ENCODE measurements at places on chromosomes 13 and 19.

- no peak for DNase-seq
These were observed 696 bp downstream of the ZNF460 start for GRCh38 chr19:57280962-57281400.

DNA sequence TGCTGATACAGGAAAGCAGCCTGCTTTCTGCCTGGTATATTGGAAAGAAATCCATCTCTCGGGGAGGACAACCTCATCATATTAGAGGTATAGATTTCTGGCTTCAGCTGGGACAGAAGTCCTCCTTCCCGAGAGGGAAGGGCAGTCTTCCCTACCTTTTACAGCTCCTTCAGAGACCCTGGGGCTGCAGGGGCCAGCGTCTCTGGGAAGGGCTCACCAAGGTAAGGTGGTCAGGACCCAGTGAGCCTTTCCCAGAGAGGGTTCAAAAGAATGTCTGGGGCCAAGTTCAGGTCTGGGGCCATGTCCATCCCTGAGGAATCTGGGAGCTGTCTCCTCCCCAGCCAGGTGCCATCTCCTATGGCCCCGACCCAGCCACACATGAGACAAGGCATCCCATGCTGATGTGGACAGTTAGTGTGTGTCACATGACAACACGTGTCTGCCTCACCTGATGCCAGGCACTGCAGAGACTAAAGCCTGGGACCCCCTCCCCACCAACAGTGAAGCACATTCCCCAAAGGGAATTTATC, 136.4 kb downstream of the URI1 start:
- DNase-seq, result no peak

- no peak for DNase-seq
These were observed 7.0 kb downstream of the SLC1A6 start for GRCh38 chr19:14972676-14973075.

GRCh38 chr13:33087091-33087490, 70.9 kb downstream of the KL start:
- no peak for DNase-seq

GRCh38 chr19:5372572-5373200, 32.1 kb upstream of the PTPRS start:
- no peak for DNase-seq

GRCh38 chr19:50509366-50509765, 1.6 kb downstream of the JOSD2 start:
- DNase-seq, result no peak

DNA sequence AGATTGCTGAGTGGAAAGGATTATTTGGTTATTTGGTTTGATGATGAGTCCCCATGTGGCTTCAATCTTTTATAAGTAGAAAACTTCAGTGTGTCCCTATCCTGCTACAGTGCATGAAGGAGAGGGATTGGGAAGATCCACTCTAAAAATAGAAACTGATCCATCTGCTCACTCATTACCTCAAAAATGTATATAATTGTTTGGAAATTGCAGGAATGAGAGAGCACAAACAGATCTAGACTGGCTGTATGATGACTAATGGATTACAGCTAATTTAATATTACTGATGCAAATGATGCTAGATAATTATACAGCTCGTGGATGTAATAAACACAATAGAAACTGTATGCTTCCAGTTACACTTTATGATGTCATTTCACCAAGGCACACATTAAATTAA, 625.3 kb upstream of the PRR20A start:
- DNase-seq, result no peak

GRCh38 chr13:91988331-91988730, 589.9 kb downstream of the GPC5 start:
- DNase-seq, result no peak

DNA sequence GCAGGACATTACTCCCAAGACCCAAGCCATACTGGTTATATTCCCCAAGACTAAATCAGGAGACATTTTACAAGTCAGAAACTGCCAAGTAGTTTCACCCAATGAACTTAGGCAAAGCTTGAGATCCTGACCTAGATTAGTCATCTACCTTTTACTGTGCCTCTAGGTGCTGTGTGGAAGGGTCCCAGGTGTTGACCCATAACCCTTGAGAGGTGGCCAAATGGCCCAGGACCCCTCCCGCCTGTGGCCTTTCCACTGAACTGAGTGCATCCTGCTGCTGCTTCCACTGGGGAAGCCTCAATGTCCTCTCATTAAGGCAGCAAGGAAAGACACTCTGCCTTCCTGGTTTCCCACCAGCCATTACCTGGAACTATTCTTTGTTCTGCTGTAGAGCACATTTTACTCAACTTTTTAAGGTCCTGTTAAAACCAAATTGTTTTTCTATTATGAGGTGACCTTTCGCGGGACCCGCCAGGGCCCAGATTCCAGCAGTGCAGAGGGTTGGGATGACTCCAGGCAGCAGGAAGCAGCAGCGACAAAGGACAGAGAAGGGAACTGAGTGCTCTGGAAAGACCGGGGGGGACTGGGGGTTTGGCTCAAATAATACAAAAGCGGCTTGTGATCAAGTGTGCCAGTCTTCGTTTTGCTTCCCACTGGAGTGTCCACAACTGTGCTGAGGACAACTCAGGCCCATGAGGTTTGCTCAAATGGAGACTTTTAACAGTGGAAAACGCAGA, 27.1 kb downstream of the ANKRD10 start:
- DNase-seq, result no peak

- DNase-seq, result no peak
These were observed 41.4 kb upstream of the ZNF83 start for GRCh38 chr19:52679598-52679997.

GRCh38 chr19:3987619-3988371, 2.5 kb upstream of the EEF2 start:
- peak; percentile 44 for DNase-seq

DNA sequence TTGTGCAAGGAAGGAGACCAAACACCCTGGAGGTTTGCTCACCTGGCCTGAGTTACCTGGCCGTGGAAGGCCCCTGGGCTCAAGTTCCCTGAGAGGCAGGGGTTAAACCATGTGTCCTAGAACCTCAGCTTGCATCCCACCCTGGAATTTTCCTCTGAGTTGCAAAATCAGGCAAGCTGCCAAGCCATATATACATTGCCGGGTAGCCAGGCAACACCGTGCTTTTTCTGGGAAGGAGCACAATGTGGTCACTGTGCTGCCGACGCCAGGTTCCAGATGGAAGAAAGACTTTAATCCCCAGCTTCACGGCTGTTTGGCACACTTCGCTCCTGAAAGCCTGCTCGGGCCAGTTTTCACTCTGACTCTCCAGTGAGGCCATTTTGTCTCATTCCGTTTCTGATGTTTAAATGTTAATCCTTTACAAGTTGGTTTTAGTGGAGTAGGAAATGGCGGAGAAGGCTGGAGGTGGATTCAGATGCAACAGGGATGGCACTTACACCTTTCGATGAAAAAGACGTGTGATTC, 60.1 kb upstream of the PEG3 start:
- no peak for DNase-seq

GRCh38 chr13:101123028-101123427, 293.3 kb downstream of the NALCN start:
- DNase-seq, result no peak

DNA sequence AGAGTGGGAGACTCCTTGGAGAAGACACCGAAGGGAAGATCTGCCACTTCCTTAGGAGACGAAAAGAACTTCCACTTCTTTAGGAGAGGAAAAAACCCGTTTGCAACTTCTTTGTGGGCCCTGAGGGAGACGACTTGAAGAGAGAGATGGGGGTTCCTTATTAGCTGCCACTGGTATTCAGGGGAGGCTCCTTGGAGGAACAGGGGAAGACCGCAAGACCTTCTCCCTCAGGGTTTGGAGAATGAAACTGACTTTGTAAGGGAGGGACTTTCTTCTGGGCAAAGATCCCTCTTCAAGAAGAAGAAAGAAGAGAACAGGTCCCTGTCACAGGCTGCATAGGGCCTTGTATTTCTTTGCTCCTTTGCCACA, 416 bp downstream of the BCKDHA start:
- no peak for DNase-seq

GRCh38 chr19:43624933-43625332, 5.5 kb upstream of the ZNF428 start:
- no peak for DNase-seq

- DNase-seq, result no peak
These were observed 38.7 kb downstream of the SACS start for GRCh38 chr13:23394821-23395220.

- no peak for DNase-seq
These were observed 676 bp downstream of the CD320 start for GRCh38 chr19:8307400-8307964.

DNA sequence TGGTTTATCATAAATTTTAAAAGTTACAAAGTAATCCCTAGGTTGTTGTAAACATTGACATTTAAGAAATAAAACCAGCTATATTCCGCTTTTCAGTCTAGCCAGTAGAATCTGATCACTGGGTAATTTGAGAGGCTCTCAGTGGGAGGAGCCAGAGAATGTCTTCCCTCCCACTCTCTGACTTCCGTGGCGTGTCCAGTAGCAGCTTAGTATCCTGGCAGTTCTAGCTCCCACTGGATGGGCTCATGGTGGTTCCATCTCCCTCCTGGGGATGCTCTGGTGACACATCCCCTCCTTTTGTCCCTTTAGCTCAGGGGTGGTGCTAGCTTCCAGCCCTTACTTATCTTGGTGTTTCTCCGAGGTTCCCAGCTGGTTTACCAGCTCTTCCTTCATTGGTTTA, 34.5 kb downstream of the MTUS2 start:
- no peak for DNase-seq

DNA sequence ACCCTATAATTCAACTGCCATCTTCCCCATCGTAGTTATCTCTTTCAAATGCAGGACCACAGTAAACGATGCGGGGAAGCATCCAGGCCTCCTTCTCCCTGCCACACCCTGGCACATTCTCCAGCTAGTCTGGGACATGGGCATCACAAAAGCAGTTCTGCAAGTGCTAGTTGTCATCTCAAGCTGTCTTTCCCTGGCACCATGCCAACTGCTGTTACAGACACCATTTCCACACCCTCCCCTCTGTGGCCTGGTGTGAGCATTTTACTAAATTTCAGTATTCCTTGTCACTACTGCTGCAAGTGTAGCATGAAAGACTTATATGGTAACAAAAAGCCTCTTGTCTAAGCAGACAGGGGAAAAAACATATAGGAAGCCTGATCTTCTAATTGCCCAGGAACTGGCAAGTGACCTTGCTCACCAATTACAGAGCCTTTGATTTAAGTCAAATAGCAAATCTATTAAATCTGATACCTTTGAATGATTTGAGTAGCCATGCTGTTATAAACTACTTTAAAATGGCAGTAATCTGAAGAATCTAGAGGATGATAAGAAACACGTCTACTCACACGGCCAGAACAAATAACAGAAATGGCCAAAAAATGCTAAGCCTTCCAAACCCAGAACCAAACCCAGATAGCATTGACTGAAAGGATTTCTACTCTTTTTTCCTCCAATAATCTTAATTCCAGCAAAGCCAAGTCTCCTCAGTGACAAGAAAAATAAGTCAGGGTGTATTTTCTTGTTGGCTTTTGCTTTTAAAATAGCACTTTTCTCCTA, 179.0 kb downstream of the NUFIP1 start:
- DNase-seq, result no peak

- DNase-seq, result no peak
These were observed 1708.9 kb downstream of the SLITRK5 start for GRCh38 chr13:89380101-89380500.

GRCh38 chr19:14113762-14114414, 3.7 kb downstream of the PRKACA start:
- DNase-seq, result no peak

- no peak for DNase-seq
These were observed 540 bp upstream of the ZFP36 start for GRCh38 chr19:39405958-39406655.

DNA sequence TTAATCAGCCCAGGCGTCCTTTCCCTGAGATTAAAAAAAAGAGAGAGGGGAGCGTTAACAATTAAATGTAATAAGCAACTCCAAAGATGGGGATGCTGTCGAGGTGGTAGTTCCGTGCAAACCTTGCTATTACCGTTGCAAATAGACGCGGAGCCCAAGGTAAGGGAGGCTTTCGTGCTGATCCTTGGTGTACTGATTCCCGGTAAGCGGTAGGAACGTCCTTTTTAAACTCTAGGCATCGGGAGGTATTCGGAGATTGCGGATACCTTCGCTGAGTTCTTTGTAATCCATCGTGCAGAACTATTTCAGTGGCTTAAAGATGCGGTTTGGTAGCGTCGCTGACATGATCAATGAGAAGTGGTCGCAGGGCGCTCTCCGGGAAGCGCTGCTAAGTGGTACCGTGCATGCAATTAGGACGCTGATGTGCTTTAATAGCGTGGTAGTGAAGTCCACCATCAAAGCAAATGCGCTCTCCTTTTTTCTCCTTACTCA, 3.1 kb downstream of the SLITRK5 start:
- DNase-seq, result no peak

GRCh38 chr19:16272945-16273344, 51.7 kb upstream of the KLF2 start:
- no peak for DNase-seq

DNA sequence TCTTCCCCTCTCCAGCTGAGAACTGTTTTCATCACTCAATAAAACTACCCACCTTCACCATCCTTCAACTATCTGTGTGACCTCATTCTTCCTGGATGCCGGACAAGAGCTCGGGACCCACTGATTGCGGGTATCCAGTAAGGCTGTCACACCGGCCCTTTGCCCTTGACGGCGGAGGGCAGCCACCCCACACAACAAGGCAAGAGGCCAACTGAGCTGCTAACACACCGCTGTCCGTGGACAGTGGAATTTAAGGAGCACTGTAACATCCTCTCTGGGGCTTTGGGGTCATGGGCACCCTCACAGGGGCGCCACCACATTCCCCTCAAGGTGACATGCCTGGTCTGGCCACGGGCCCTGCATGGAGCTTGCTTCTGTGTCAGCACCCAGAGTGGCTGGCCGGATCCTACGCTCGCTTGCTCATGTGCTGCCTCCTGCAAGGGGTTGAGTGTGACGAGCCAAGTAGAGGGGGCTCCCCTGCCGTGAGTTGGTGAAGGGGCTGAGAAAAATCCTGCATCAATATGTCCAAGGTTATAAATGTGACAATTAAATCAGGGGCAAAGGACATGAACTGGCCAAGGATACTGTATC, 31.4 kb downstream of the LHFPL6 start:
- DNase-seq, result no peak

DNA sequence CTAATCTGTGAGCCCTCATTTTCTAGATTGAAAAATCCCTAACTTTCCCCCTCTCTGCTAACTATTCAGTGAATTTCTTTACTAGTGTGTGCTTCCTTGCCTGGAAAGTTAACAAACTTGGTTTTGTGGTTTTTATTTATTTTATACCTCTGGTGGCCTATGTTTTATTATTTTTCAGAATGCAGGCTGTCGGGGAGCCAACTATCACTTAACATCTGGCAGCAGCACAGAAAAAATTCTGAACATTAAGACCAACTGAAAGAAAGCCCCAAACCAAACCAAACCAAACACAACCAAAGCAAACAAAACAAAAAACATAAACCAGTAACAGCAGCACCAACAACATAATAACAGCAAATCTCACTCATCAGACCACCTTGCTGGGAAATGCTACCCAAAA, 109.0 kb upstream of the KL start:
- no peak for DNase-seq

DNA sequence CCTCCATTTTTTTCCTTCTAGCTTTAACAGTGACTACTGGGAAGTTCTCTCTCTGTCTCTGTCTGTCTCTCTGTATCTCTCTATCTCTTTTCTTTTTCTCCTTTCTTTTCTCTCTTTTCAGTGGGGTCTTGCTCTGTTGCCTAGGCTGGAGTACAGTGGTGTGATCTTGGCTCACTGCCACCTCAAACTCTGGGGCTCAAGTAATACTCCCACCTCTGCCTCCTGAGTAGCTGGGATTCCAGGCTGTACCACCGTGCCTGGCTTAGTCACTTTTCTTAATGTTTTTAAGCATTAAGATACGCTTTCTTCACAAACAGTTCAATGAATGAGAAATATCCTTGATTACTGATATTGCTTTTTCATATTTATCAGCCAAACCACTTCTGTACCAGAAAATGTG, 13.1 kb downstream of the PCCA start:
- DNase-seq, result no peak

- DNase-seq, result peak; percentile 20
These were observed 7.3 kb downstream of the ADGRL1 start for GRCh38 chr19:14198384-14199376.
